Activated naive CD4-positive, alpha-beta T cell (primary cell): ENCODE measurements at places on chromosomes 12 and 14.

DNA sequence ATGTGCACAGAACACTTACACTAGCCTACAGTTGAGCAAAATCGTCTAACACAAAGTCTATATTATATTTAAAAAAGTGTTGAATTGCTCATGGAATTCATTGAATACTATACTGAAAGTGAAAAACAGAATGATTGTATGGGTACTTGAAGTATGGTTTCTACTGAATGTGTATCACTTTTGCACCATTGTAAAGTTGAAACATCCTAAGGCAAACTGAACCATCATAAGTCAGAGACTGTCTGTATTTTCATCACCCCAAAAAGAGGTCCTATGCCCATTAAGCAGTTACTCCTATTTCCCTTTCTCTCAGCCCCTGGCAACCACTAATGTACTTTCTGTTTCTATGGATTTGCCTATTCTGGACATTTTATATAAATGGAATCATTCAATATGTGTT is 4.4 kb upstream of the AMIGO2 start:
- no peak for DNase-seq

DNA sequence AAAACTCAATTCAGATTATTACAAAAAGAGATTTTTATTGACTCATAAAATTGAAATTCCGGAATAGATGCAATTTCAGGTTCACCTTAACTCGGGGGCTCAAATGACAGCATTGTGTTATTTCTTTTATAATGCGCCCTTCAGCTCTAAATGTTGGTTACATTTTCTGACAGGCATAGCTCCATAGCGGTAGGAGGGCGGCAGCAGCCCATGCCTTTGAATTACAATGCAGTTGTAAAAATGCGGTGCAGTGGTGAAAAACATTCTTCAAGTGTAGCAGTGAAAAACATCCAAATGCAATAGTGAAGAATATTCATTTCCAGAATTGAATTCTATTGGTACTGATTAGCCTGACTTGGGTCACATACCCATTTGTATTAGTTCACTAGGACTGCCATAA is 215.3 kb upstream of the PKP2 start:
- no peak for DNase-seq

- DNase-seq, result no peak
Measured at GRCh38 chr14:100091386-100091785, 26.2 kb downstream of the EVL start.

GRCh38 chr12:93043192-93043876 is 114.2 kb upstream of the EEA1 start:
- DNase-seq, result no peak

- no peak for DNase-seq
Measured at GRCh38 chr14:67480011-67480410, 8.5 kb downstream of the TMEM229B start.

- DNase-seq, result no peak
Measured at GRCh38 chr12:68487721-68488309, 122.9 kb upstream of the RAP1B start.

- DNase-seq, result no peak
Measured at GRCh38 chr14:104753528-104754212, 723 bp downstream of the SIVA1 start.

- DNase-seq, result no peak
Measured at GRCh38 chr12:43861015-43861839, 25.3 kb downstream of the TMEM117 start.

- DNase-seq, result no peak
Measured at GRCh38 chr12:132986885-132987225, 688 bp downstream of the ZNF26 start.

- no peak for DNase-seq
Measured at GRCh38 chr12:5473076-5473782, 41.3 kb downstream of the NTF3 start.

- DNase-seq, result no peak
Measured at GRCh38 chr12:119328111-119328510, 6.4 kb upstream of the CCDC60 start.

DNA sequence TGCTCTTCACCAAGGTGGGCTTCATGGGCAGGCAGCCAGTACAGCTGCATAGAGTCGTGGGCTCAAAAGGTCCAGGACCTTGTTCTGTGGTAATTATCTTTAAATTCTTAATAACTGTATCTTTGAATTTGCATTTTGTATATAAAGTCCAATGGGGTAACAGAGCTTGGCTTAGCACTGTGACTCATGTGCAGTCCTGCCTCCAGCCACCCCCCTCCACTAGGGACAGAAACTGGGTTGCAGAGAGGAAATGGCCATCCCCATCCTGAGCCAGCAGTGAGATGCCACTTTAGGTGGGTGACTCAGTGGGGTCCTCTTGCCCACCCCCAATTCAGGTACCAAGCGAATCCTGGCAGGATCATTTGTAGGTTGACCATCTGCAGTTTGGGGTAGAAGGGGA is 48.1 kb downstream of the EPS8 start:
- DNase-seq, result no peak

DNA sequence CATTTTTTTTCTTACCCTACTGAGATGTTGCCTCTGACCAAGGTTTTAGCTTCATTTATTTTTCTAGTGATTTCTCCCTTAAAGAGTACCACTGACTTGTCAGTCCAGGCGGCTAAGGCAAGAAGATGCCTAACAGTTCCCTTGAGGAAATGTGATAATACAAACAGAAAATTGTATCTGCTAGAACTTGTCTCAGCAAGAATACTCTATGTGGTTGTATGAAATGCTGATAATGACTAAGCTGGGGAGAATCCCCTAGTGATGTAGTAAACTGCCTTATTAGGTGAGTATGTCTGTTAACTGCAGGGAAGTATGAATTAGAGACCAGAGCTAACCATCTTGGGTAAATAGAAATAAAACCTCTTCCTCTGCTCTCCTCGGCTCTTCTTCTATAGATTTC is 6.7 kb downstream of the C12orf54 start:
- DNase-seq, result no peak

GRCh38 chr12:132167611-132168310 is 23.5 kb downstream of the NOC4L start:
- DNase-seq, result no peak

DNA sequence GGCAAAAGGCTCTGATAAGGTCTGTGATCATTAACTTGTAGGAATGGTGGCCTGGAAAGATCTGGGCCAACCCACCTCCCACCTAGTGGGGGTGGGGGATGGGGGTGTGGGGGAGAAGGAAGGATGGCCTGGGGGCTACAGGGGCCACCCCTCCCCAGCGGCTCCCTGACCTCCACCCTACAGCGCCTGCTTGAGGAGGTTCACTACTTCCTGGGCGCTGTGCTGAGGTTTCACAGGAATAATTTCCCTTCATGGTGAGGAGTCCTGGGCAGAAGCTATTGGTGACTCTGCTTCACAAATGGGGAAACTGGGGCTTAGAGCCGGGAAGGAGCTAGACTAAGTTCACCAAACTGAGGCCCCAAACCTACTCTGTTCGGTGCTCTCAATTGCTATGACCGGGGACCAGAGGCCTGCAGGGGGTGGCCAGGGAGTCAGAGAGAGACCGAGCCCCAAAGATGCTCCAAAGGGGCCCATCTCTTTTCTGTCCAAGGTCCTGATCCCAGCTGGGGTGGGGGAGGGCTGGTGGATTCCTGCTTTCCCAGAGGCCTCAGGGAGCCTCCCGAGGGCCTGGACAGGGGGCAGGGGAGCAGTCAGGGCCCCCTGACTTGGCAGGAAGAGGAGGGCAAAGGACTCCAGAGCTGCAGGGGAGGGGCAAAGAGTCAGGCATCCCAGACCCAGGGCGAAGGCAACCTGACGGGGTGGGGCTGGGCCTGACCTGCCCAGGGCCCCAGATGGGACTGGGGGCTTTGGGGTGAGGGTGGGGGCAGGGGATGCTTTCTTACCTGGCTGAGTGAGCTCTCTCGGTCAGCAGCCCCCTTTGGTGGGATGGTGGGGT is 1.7 kb downstream of the HNF1A start:
- no peak for DNase-seq

DNA sequence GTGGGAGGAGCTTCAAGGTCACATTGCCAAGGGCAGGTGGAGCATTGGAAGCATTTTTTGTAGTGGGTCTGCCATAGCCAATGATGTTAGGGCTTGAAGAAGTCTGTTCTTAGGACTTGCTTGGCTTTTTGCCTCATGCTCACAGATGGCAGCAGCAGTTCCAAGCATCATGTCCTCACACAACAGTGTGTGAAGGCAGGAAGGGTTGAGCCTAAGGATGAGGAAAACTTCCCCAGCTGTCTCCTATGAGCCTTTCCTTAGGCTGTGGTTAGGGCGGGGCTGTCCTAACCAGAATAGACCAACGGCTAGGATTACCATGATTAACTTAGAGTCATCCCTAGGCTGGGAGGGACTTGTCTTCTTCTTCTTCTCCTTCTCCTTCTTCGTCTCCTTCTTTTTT is 76.2 kb upstream of the KCNA1 start:
- DNase-seq, result no peak

DNA sequence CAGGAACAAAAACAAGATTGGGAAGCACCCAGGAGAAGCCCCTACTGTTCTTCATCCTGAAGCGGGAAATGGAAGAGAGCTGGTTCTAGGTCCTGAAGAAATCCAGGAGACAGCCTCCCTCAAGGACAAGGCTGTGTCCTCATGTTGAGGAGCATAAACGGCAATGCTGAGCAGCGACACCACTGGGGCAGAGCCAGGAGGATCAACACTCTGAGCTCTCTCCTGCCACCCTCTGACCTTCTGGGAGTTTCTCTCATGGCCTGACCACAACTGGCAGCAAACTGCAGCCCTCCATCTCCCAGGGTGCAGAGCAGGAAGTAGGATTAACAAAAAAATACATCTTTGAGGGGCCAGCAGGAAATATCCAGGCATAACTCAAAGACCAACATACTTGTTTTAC is 1292.2 kb upstream of the TMEM132C start:
- DNase-seq, result no peak

DNA sequence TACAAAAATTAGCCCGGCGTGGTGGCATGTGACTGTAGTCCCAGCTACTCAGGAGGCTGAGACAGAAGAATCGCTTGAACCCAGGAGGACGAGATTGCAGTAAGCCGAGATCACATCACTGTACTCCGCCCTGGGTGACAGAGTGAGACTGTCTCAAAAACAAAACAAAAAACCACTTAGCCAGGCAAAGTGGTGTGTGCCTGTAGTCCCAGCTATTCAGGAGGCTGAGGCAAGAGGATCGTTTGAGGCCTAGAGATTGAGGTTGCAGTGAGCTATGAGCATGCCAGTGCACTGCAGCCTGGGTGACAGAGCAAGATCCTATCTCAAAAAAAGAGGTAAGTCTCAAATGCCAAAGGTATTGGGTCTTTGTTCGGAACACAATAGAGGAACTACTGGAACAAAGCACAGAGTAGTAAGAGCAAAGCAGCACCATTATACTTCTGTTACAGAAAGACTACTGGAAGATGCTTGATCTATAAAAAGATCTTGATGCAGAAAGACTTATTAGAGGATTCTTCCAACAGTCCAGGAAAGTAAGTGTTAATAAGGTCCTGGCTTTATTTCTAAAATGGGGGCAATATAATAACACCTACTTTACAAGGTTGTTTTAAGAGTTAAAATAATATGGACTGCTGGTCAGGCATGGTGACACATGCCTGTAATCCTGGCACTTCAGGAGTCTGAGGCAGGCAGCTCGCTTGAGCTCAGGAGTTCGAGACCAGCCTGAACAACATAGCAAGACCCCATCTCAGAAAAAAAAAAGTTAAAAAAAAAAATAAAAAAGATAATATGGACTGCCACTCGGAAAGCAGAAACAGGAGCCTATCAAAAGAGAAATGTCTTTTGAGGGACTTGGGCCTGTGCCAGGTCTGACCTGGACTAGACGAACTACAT is 29.9 kb downstream of the BTBD7 start:
- no peak for DNase-seq

- DNase-seq, result no peak
Measured at GRCh38 chr12:117148642-117149041, 41.6 kb downstream of the FBXO21 start.

DNA sequence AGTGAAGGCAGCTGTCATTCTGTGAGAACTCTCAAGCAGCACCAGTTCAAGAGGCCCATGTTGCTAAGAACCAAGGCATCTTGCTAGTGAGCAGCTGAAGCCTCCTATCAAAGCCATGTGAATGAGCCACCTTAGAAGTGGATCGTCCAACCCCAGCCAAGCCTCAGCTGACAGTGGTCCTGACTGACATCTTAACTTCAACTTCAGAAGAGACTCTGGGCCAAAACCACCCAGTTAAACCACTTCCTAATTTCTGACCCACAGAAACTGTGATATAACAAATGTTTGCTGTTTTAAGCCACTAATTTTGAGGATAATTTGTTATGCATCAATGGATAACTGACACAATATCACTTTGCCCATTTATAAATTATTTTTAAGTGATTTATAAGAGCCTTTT is 256.0 kb downstream of the RPAP3 start:
- no peak for DNase-seq

DNA sequence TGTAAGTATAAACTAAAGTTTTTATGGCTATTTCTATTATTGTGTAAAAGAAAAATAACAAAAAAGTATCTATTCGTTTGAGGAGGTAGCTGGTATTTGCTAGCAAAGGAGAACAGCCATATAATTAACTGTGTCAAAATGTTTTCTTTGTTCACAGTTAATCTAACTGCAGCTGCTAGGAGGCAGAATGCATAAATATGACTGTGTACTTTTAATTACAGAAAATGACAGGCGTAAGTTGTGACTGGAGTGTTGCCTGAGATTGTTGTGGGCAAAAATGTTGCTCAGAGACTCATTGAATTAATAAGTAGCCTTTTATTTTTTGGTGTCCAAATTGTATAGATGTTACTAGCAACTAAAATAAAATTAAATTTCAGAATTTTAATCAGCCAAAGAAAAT is 33.5 kb downstream of the PTPRO start:
- DNase-seq, result no peak

DNA sequence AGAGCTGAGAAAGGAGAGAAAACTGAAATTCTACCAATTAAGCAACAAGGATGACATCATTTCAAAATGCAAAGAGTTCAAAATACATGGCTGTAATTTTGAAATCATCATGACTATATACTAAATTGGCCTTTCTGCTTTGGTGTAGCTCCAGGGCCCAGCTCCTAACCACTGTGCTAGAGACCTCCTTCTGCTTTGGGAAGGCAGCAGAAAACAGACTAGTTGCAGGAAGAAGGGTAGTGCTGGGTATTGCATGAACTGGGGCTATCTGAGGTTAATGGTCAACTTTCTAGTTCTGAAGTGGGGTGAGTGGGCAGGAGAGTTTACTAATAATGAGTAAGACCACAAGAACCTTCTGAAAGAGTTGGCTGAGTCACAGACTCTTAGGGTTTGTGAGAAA is 66.2 kb downstream of the PTGER2 start:
- no peak for DNase-seq

DNA sequence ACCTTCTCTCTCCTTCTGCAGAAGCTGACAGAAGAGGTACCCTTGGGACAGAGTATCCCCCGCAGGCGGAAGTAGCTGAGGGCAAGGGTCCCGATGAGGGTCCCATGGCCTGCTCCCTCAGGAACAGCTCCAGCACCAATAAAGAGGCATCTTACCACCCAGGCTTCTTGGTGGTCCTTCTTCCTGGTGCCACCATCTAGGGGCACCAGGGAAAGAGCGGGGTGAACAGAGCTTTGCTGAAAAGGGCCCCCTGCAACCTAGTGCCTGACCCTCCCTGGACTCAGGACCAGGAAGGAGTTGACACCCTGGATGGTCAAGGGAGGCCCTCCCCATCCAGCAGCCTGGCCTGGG is 591 bp upstream of the IRF9 start:
- DNase-seq, result no peak

GRCh38 chr14:99509871-99510555 is 28.8 kb downstream of the CCNK start:
- no peak for DNase-seq
